ENCODE measurements at places on chromosomes 3 and 15.

GRCh38 chr3:126983653-126984390 is 907 bp downstream of the PLXNA1 start:
- no peak for DNase-seq

DNA sequence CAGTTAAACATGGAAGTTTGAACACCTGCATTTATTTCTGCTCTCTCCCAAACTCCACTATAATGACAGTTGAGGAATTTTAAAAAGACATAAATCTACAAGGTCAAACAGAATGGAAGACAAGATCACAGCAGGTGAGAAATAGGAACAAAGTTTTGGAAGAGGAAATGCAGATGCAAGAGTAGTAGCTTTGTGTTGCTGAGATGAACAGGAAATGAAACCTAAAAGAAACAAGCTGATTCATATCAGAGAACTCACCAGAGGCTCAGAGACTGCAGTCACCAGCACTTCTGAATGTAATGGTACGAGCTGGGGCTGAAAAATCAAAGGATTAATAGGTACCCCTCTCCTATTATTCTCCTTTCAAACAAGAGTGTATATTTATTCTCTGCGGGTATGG is 459.9 kb downstream of the RAP2B start:
- no peak for DNase-seq

- DNase-seq: no peak
These were observed 9.6 kb downstream of the NIPA1 start for GRCh38 chr15:22796079-22796478.

DNA sequence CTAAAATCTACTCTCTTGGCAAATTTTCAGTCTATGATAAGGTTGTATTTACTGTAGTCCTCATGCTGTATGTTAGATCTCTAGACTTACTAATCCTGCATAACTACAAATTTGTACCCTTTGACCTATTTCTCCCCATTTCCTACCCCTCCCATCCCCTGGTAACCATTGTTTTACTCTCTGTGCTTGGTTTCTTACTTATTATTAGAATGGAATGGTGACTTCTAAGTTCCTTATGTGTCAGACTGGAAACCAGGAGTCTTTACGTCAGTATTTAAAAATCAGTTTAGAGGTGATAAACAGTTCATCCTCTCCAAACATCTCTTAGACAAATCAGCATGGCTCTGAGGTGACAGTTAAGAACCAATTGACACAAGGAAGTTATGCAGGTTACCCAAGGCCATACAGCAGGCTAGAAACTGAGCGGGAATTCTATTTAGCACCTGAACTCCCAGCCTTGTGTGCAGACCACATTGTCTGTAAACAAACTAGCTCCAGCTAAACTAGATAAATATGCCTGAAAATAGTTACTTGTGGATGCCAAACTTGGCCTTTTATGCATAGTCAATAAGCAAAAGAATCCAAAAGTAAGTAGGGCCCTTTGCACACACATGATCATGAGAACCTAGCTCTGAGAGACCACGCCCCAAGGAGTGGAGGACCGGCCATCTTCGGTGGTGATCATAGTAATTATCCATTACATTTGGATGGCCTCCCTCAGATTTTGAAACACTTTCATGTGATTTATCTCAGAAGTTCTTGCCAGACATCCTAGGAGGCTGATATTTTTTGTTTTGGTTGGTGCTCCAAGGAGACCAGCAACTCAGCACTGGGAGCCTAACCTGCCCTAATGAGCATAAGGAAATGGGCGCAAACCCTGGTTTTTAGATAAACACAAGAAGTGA is 72.3 kb upstream of the BOC start:
- no peak for DNase-seq

- DNase-seq: no peak
These were observed 189.2 kb downstream of the LPP start for GRCh38 chr3:188342991-188343732.

- DNase-seq: no peak
These were observed 30.6 kb upstream of the ZSCAN2 start for GRCh38 chr15:84570164-84570735.

DNA sequence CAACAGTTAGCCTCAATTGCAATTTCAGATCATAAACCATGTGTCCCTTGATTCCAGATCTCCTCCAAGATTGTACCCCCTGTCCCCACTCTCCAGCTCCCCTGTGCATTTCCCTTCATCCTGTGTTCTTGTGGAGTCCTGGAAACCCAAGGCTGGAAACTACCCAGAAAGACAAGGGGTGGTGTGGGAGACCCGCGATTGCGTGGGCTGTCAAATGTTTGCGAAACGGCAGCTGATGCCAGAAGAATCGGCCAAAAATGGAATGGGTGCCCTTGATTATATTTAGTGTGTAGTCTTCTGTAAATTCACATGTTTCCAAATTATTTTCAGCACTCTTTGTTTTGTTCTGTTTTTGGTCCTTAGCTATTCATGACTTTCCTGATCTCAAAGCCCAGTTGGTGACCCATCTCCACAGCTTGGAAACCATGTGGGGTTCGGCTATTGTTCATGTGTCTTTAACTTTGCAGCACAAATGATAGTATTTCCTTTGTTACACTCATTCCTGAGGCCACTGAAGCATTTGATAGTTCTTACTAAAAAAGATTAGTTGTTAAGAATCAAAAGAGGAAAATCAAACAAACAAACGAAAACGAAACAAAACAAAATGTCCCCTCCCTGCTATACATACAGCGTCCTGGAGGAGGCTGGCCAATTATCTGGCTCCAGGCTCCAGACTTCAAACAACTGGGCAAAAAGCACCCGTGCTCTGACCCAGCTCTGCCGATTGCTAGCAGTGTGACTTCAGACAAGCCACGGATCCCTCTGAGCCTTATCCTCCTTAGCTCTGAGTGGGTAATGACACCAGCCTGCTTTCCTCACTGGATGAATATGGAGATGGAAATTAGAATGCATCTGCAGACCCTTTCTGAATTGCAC is 120.9 kb downstream of the CACNA2D3 start:
- DNase-seq: no peak

DNA sequence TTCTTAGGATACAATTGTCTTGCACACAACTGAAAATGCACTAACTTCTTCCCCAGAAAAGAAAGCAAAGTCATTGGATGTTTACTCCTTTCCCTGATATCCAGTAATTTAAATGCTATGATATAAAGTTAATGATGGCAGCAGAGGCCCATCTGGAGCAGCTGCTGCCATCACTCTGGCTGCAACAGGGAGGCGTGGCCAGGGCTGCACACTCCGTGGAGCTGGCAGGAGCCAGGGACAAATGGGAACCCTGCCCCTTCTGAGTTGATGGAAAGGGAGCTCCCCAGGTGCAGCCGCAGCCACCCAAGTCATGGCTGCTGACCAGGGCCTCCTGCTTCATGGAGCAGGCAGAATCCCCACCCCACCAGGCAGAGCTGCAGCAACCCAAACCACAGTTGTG is 72.6 kb upstream of the ALDH1A3 start:
- DNase-seq: no peak

All from stimulated activated CD8-positive, alpha-beta memory T cell treated with anti-CD3 and anti-CD28 coated beads, Interleukin-15, amount 100 ng/mL, for 1 hour (primary cell).